NCI-H2171 (cell line): ENCODE measurements at places on chromosomes 12 and 14.

- DNase-seq = no peak
Measured at GRCh38 chr12:8991371-8992345, 2.3 kb downstream of the KLRG1 start.

DNA sequence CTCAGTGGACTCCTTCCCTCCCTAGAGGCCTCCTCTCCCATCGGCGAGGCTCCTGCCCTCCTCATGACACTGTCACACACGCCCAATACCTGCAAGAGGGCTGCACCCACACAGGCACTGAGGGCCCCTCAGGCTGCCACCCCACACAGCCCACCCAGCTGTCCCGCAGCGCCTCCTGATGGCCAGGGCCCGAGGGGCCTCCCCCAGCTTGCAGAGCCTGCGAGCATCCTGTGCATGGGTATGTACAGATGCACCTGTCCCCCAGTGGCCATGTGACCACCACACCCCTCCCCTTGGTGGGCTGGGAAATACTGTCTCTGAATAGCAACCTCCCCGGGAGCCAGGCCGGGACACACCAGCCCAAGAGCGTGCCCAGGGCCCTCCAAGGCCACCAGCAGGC lies 19.0 kb upstream of the NUDT14 start:
- no peak for DNase-seq

DNA sequence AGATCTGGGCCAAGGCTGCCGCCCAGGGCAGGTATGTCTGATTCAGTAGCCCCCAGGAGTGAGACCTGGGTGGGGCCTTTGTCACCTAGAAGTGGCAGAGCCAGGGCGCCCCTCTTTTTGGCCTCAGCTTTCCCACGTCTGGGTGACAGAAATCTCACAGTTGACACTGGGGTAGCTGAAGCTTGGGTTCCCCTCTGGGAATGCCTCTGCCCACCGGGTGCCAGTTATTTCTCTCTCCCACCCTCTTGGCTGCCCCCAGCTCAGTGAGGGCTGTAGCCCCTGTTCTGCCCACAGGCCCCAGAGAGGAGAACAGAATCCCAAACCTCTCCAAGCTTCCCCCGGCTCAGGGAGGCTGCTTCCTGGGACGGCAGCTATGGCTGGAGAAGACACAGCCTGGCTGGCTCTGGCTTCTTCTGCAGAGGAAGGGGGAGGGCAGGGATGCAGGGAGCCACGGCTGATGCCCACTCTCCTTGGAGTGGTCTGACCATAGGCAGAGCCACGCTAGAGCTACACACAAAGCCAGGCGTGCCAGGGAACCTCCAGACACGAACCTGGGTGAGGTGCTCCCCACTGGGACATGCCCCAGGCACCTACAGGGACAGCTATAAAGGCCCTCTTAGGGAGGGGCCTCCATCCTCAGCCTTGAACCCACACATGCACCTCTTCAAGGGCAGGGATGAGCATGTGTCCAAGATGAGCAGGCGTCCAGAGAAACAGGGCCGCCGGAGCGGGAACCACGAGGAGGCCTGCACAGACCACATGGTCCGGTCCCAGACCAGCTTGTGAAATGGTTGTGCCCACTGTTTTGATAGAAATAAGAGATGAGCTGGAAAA lies 51.7 kb downstream of the BEGAIN start:
- no peak for DNase-seq

DNA sequence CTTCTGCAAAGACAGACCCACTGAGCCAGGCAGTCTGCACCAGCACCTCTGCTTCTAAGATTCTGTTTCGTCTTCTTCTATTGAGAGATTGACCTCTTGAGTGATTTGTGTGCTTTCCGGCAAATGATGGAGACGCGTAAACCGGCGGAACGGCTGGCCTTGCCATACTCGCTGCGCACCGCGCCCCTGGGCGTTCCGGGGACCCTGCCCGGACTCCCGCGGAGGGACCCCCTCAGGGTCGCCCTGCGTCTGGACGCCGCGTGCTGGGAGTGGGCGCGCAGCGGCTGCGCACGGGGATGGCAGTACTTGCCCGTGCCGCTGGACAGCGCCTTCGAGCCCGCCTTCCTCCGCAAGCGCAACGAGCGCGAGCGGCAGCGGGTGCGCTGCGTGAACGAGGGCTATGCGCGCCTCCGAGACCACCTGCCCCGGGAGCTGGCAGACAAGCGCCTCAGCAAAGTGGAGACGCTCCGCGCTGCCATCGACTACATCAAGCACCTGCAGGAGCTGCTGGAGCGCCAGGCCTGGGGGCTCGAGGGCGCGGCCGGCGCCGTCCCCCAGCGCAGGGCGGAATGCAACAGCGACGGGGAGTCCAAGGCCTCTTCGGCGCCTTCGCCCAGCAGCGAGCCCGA lies 703 bp downstream of the ASCL4 start:
- peak; percentile 44 for DNase-seq
